HFFc6 (cell line): ENCODE measurements at places on chromosomes 3 and 15.

- peak; percentile 47 for DNase-seq
Measured at GRCh38 chr3:130626049-130626448, 109.1 kb downstream of the COL6A6 start.

- no peak for DNase-seq
Measured at GRCh38 chr15:63605816-63606215, 8.6 kb downstream of the FBXL22 start.

GRCh38 chr3:195013411-195014361 lies 257.3 kb downstream of the XXYLT1 start:
- DNase-seq: no peak

DNA sequence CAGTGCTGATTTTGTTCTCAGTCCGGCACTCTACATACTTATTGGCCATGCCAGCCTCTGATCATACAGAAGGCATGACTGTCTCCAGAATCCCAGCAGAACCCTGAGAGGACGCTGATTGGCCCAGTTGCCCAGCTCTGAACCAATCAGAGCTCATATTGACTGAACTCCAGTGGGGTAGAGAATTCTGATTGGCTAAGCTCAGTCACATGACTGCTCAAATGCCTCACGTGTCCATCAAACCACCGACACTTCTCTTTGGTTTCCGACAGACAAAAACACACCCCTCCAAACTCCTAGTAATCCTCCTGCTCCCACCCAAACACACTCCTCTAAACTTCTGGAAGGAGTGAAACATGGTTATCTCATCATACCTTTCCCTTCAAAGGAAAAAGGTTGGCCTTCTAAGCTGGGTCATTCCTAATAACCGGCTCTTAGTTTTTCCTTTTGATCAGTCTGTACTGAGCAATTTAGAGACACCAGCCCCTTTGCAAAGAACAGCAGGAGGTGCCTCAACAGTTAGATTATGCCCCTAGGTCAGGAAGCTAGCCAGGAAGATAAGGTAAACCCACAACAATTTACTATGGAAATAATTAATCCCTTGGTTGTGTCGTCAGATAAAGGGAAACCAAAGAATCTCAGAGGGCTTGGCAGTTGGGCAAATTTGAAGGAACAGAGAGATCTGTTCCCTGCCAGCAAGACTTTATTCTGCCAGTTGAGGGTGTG lies 187.8 kb downstream of the TLE3 start:
- DNase-seq: no peak

DNA sequence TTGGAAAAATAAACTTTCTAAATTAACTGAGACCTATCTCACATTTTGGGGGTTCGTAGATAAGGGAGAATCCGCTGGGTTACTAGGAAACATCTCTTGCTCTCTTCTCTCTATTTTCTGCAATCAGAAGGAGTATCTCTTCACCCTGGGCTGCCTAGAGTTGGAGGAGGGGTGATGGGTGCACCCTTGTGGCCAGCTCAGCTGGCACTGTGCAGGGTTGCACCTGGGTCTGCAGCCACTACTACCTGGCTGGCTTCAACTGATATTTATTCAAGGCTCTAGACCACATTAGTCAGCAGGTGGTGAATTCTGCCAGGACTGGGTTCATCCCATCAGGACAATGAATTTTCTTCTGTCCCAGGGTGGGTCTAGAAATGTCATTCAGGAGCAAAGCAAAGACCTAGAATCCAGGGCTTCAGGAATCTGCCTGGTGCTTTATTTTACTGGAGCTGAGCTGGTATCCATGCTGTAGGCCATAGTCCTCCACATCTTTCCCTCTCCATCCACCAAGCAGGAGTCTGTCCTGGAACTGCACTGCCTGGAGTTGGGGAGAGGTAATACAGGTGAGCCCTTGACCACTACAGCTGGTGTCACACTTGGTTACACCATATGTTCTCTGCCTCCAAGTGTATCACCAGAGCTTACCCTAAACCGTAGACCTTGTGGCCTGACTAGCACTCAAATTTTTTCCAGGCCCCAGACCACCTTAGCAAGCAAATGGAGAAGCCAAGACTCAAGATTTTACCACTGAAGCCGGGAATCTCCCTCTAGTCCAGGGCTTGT lies 14.0 kb downstream of the OR5K4 start:
- DNase-seq: no peak

DNA sequence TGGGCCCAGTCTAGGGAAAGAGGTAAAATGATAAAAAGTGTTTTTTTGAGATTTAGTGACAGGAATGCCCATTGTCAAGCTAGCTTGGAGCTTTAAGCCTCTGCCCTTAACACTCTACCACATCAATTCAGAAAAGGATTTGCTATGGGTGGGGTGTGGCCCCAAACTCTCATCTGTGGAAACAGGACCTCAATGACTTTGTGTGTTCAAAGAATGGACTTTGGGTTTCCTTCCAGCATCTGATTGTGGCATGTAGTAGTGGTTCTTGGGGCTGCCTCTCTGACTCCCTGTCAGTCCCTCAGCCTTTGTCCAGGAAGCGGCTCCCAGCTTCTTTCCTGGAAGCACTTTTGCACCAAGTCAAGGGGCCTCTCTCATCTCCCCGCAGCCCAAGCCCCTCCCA lies 56.1 kb downstream of the CCNL1 start:
- DNase-seq: no peak

DNA sequence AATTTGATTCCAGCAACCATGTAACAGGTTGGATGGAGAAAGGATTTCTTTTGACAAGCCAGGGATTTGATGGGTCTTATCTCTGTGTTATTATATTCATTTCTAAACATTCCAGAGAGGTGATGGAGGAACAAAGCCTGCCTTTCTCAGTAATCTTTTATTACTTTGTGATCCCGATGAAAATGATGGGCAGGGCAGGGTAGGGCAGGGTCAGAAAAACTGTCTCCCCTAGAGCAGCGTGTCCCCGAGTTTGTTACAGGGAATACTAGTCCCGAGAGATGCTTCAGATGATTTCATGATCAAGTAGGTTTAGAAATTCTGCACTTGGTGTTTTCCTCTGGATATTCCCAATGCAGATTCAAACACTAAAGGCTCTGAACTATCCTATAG lies 111.8 kb upstream of the RGMA start:
- no peak for DNase-seq

- DNase-seq: no peak
Measured at GRCh38 chr3:41276191-41276590, 76.9 kb downstream of the CTNNB1 start.

- DNase-seq: peak; percentile 3
Measured at GRCh38 chr3:31908391-31909097, 72.5 kb downstream of the OSBPL10 start.

- peak; percentile 30 for DNase-seq
Measured at GRCh38 chr3:129824926-129825541, 68.5 kb downstream of the TMCC1 start.

DNA sequence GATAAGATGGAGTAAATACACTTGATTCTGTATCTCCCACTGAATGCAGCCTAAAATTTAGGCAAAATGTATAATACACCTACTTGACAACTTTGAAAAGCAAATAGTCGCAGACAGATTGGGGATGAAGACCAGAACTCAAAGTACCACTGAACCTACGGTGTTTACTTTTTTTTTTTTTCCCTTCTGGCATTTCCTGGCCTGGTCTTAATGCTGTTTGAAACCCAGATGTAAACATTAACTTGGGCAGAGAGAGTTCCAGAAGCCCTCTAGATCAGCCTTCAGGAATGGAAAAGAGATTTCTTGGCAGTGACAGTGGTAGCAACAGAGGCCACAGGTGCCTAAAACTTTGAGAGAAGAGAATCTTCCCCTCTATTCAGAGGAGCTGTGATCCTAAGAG lies 27.8 kb downstream of the ALPK3 start:
- DNase-seq: no peak

GRCh38 chr3:66397745-66398144 lies 103.1 kb downstream of the LRIG1 start:
- no peak for DNase-seq

DNA sequence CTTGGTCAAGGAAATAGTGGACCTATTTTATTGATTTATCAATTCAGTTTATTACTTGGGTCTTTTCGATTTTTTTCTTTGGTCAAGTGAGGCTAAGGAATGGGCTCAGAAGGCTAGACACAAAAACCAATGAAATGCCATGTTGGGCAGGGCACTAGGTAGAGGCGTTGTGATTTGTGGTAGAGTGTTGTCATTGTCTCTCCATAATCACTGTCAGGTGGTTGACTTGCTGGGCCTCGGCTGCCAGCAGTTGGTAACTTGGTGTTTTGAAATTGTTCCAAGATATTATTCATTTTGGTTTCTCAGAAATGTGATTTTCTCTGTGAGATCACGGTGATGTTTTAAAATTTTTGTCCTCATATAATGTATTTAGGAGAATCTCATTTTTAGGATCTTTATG lies 173.6 kb downstream of the KLHL25 start:
- no peak for DNase-seq

DNA sequence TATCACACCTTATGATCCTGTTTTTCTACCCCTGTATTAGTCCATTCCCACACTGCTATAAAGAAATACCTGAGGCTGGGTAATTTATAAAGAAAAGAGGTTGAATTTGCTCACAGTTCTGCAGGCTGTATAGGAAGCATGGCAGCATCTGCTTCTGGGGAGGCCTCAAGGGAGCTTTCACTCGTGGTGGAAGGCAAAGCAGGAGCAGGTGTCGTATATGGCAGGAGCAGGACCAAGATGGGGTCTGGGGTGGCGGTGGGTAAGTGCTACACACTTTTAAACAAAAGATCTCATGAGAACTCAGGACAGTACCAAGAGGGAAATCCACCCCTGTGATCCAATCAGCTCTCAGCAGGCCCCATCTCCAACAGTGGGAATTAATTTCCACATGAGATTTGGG lies 15.4 kb upstream of the SCAP start:
- no peak for DNase-seq

GRCh38 chr15:64854041-64854440 lies 12.3 kb downstream of the PLEKHO2 start:
- no peak for DNase-seq

GRCh38 chr3:128489927-128490649 lies 2.9 kb downstream of the GATA2 start:
- peak; percentile 55 for DNase-seq

- DNase-seq: no peak
Measured at GRCh38 chr3:30811151-30811795, 83.2 kb downstream of the GADL1 start.

- no peak for DNase-seq
Measured at GRCh38 chr3:10514407-10515069, 9.2 kb upstream of the ATP2B2 start.

DNA sequence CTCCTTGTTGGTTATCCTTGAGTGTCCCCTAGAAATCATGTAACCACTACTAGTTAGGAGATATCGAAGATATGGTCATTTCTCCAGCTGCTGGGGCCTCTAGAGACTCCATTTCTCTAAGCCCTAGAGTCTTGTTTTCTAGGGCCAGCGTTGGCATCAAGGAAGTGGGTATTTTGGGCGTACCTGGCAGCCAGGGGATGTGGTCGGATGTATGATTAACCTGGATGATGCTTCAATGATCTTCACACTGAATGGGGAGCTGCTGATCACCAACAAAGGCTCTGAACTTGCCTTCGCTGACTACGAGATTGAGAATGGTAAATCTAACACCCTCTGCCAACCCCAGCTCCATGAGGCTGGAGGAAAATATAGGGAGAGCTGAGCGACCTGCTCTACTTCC lies 325.5 kb downstream of the RYR3 start:
- DNase-seq: no peak

DNA sequence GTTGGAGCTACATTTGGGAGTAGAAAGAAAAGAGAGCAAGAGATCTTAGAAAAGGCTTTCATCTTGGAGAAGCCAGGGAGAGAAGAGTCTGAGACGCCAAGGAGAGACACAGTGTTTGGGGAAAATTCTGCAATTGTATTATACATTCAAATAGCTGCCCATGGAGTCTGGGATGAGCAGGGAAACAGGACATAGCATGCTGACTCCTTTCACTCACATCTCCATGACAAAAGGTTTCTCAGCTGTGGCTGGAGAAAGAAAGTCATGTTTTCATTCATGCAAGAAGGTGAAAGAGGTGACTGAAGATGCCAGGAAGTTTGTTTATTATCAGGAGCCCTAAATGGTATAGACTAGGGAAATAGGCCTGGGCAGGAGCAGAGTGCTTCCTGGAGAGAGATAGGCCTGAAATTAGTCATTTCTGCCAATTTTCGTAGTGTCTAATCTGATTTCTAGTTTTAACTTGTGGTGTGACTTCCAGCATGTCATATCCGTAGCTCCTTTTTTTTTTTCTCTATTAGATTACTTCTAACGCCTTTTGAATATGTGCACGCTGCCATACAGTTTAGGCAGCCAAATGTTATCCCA lies 34.1 kb downstream of the ACP3 start:
- no peak for DNase-seq

DNA sequence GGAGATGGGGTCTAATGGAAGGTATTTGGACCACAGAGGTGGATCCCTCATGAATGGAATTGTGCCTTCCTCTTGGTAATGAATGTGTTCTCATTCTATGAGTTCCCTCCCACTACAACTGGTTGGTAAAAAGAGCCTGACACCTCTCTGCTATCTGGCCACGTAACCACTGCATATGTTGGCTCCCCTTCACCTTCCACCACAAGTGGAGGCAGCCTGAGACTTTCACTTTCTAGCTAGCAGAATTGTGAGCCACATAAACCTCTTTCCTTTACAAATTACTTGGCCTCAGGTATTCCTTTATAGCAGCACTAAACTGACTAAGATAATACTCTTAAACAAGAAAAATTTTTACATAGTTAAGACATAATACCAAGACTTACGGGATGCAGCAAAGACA lies 155.3 kb downstream of the NR1I2 start:
- no peak for DNase-seq

DNA sequence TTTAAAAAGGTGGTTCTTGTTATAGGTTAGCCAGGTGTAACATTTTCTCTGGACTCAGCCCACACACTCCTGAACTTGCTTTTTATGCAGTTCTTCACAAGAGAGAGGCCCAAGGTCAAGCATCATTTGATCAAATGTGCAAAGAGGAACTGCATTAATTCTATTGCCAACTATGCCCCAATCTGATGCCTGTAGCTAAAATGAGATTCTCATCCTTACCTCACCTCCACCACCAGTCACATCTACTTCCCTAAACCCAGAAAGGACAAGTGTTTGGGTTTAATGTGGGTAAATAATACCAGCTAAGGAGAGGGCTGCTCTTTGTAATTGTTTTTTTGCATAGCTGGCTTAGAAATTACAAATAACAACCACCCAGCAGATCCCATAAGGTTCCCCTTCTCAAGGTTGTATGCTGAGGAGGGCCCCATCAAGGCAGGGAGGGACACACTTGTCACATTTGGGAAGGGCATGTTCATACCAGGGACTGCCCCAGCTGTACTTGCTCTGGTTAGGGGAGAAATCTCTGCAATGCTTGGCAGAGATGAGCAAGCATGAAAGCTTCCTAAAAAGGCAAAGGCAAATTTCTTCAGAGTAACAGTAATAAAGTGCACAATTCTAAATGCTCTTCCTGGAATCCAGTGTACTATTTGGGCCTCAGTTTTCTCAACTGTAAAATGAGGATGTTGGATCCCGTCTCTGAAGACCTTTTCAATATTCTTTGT lies 76.2 kb downstream of the TGFBR2 start:
- no peak for DNase-seq

GRCh38 chr3:184663356-184663755 lies 48.5 kb downstream of the MAGEF1 start:
- no peak for DNase-seq

DNA sequence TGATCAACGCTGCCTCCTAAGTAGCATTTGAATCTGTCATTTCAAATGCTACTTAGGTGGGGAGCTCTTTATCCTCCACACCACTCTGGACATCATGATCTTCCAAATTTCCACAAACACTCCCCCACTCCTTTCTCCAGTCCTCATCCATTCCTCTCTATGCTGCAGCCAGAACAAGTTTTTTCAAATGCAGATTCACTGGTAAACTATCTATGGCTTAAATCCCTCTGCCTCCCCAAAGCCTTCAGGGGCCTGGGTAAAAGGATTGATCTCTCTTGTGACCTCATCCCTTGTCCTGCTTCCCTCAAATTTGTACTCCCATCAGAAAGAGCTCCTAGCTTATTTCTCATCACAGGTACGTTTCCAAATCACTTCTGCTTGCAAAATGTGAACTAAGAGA lies 1.3 kb upstream of the AEN start:
- DNase-seq: no peak
